Non-pigmented ciliary epithelial cell (primary cell): ENCODE measurements at places on chromosomes 16 and 17.

- peak; percentile 72 for DNase-seq
Measured at GRCh38 chr17:42337442-42337841, 49.1 kb downstream of the STAT5A start.

DNA sequence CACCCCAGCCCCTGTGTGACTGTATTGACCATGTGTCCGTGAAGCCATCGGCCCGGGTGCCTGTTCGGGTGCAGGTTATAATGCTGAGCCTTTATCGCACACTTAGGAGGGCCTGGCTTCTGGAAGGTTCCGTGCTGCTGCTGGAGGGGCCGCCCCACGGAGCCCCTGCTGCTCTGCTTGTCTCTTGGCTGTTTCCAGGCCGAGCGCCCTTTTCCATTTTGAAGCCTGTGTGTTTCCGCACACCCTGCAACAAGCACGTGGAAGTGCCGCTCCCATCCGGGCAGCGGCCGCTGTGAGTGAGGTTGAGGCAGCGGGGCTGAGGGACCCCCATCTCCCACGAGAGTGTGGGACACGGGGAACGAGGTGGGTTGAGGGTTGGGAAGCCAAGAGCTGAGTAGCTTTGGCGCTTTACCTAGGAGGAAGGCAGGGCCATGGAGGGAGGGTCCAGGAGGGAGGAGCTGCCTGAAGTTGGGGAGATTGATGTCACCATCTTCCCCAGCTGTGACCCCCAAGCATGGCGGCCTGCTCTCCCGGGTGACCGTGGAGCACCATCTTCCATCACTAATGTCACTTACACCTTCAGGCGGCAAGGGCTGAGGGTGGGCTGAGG lies 200.1 kb upstream of the GSE1 start:
- DNase-seq: no peak

DNA sequence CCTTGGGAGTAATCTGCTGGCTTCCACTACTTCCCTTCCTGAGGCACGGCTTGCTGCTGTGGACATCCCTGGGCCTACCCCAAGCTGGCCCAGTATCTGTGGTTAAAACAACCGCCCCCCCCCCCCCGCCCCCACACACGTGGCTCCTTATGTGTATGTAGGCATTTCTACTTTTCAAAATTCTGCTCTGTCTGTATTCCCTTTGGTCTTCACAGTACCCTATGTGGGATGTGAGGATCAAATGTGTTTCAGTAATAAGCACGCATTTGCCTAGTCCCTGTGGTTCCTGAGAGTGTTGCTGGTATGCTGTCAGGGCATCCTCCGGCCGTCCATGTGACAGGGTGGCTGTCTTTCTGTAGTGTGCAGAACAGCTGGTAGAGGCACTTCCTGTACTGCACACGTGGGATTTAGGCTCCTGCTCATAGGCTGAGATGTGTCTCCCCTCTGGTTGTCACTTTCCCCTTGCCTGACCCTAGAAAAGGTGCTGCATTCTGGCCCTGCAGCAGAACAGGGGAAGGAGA lies 2.2 kb downstream of the NT5M start:
- no peak for DNase-seq

GRCh38 chr17:67311575-67311974 lies 54.8 kb downstream of the PSMD12 start:
- no peak for DNase-seq

- no peak for DNase-seq
Measured at GRCh38 chr16:11681556-11681955, 13.3 kb downstream of the SNN start.
